ENCODE measurements at places on chromosomes 6 and 20. TPM values are rescaled to one million over a fixed set of nuclear protein-coding genes. Genes with fewer than 3 reads are reported as not detected.

UNC5CL gene
- total RNA-seq, result 0.26 TPM

CSTF1 gene
- total RNA-seq, result 31.2 TPM

GRCh38 chr20:36308986-36309385 is 2.8 kb downstream of the DLGAP4 start:
- DNase-seq, result no peak
- no peaks in the 10 kb centered on the region for H3K4me1 ChIP-seq
- peaks cover 35% of the 10 kb centered on the region for H3K27me3 ChIP-seq

DNA sequence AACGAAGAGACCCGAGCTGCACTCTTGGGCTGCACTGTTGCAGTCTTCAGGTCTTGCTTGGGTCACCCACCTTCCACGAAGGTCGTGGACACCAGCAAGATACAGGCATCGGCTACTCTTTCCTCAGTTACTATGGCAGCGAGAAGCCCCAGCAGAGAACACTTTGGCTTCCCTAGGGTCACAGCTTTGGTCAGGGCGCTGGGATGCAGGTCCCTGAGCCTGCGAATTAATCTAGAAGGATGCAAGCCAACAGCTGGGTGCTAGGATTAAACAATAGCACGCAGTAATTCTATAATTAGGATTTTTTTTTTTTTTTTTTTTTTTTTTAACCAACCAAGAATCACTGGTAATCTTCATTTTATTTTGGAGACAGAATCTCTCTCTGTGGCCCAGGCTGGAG is 2.1 kb downstream of the KHDC3L start:
- no peak overlapping the region for H3K4me3 ChIP-seq
- H3K27me3 ChIP-seq, result peaks cover 4% of the 10 kb centered on the region
- H3K36me3 ChIP-seq, result no peaks in the 10 kb centered on the region
- no peak for DNase-seq
- H3K27ac ChIP-seq, result no peak overlapping the region

- no peak for DNase-seq
- H3K4me3 ChIP-seq, result no peak overlapping the region
- H3K27me3 ChIP-seq, result no peaks in the 10 kb centered on the region
- no peak overlapping the region for H3K27ac ChIP-seq
- no peaks in the 10 kb centered on the region for H3K4me1 ChIP-seq
Observed at GRCh38 chr20:24095756-24096155, 107.2 kb upstream of the GGTLC1 start.

- DNase-seq, result peak; percentile 71
- H3K4me3 ChIP-seq, result peak overlapping the region; percentile 34
- H3K36me3 ChIP-seq, result no peaks in the 10 kb centered on the region
Observed at GRCh38 chr20:1894471-1894950, 696 bp upstream of the SIRPA start.
